ENCODE measurements at places on chromosomes 3 and 15.
A peak's percentile ranks its signal among the peaks of the same experiment; 100 is the strongest.

DNA sequence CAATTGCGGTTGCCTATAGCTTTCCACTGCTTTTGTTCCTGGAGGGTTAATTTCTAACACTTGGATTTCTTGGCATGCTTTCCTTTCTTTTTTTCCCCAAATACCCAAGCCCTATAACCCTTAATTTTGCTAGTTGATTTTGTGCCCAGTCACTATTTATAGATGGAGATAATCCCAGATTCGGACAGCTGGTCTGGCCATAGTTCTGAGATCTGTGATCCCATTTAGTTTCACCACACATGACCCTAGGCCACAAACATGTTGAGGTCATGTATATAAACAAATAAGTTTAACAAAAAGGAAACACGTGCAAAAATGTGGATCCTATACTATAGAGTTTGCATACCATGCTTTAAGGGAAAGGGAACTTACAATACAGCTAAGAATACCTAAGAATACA is 111.4 kb downstream of the ZMAT3 start:
- H3K4me1 ChIP-seq, result no peaks in the 10 kb centered on the region
- H3K36me3 ChIP-seq, result no peaks in the 10 kb centered on the region
- DNase-seq, result no peak
- no peaks in the 10 kb centered on the region for H3K27me3 ChIP-seq
- H3K4me3 ChIP-seq, result no peak overlapping the region
- H3K27ac ChIP-seq, result no peak overlapping the region

DNA sequence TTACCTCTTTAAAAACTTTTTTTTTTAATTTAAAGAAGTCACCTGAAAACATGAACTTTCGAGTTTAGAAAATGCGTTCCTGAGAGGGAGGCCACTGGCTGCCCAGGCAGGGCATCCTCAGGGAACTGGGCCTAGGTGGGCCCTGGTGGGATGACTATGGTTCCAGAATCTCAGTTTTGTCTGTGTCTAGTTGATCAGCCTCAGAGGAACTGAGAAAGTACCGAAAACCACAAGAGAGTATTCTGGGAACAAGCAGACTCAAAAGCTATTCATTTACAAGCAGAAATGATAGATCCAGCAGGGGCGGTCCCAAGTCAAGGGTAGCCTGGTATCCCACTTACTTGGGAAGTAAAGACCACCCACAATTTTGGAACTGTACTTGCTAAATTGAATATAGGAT is 10.5 kb downstream of the WWTR1 start:
- H3K36me3 ChIP-seq, result peaks cover 26% of the 10 kb centered on the region
- no peak overlapping the region for H3K4me3 ChIP-seq
- H3K27me3 ChIP-seq, result no peaks in the 10 kb centered on the region
- no peaks in the 10 kb centered on the region for H3K4me1 ChIP-seq

DNA sequence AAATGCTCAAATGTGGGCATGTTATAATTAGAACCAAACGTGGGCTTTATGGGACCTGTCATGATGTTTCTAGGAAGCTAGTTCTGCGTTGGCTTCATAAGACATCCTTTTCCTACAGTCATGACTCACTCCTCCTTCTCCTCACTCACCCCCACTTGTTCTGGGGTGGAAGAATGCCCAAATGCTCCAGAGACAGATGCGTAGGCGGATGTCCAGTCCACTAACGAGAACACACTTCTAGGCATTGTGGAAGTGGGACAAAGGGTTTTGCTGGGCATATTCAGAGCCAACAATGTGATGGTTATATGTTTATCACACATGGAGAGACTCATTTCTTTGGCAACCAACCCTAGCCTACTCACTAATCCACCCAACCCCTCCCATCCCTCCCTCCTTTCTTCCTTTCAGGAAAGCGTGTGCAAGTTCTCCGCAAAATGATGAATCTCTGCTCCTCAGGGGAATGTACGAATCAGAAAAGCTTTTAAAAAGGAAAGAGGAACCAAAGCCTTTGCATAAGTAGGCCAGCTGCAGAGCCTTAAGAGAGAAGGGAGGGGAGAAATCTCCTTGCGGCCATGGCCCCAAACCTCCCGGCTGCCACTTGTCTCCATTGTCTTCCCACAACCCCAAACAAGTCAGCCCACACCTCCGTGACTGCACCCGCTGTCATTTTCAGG is 123.0 kb upstream of the SPRED1 start:
- no peaks in the 10 kb centered on the region for H3K4me1 ChIP-seq
- H3K27ac ChIP-seq, result no peak overlapping the region
- peak; percentile 46 for DNase-seq
- H3K4me3 ChIP-seq, result no peak overlapping the region
- no peaks in the 10 kb centered on the region for H3K36me3 ChIP-seq

DNA sequence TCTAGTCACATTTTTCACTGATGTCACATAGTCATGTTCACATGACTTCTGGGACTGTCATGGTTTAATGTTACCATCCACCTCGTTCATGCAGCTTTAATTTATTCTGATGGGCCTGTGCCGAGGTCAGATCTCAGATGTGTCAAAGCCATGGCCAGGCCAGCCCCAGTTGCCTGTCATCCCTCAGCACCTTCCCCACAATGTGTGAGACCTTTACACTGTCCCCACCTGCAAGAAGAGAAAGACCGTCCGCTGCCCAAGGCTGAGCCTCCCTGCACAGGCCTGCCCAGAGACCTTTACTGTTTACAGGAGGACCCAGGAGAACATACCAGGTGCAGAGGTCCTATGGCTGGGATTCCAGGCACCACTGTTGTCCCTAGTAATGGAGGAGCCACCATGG is 12.8 kb upstream of the KLF15 start:
- no peaks in the 10 kb centered on the region for H3K4me1 ChIP-seq
- no peaks in the 10 kb centered on the region for H3K27me3 ChIP-seq
- no peak for DNase-seq
- no peak overlapping the region for H3K4me3 ChIP-seq
- no peaks in the 10 kb centered on the region for H3K36me3 ChIP-seq
- no peak overlapping the region for H3K27ac ChIP-seq

DNA sequence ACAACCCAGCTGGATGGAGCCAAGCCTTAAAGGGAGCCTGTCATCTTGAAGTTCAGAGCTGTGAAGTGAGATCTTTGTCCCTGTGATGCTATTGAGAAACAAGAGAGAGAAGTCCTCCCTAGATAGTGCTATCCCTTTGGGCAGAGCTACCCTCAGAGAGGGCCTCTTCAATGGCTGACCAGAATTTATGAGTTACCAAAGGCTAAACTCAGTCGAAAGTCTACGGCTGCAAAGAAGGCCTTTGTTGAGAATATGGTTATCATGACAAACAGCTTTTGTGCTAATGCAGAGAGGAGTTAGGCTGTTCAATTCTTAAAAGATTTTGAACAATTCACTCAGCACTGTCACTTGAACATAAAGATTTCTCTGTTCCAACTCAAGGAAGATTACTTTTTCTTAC is 65.9 kb upstream of the C3orf80 start:
- no peaks in the 10 kb centered on the region for H3K36me3 ChIP-seq
- no peaks in the 10 kb centered on the region for H3K27me3 ChIP-seq
- H3K4me1 ChIP-seq, result peaks cover 3% of the 10 kb centered on the region
- H3K27ac ChIP-seq, result no peak overlapping the region

- H3K36me3 ChIP-seq, result no peaks in the 10 kb centered on the region
- no peaks in the 10 kb centered on the region for H3K4me1 ChIP-seq
- no peaks in the 10 kb centered on the region for H3K27me3 ChIP-seq
- H3K4me3 ChIP-seq, result no peak overlapping the region
- DNase-seq, result no peak
Observed at GRCh38 chr3:61353382-61353781, 102.1 kb upstream of the FHIT start.

- H3K4me1 ChIP-seq, result no peaks in the 10 kb centered on the region
- H3K36me3 ChIP-seq, result no peaks in the 10 kb centered on the region
- no peak overlapping the region for H3K4me3 ChIP-seq
Observed at GRCh38 chr3:43177085-43177484, 71.2 kb upstream of the POMGNT2 start.

DNA sequence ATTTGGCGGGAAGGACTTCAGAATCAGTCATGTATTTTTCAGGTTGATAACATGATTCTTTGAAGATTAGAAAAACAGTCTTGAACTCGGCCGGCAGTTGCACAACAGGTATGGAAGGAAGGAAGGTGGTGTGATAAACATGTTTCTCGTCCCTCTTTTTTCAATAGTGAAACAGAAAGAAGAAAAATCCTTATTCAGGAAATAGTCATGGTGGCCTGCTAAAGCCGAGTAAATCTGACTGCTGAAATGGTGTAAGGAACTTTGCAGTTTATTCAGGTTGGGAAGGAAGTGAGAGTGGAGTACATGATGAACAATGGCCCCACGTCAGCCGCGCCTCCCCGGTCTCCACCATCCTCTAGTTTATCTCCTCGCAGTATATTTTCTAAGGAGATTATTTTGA is 6.7 kb downstream of the RASGRP1 start:
- peaks cover 10% of the 10 kb centered on the region for H3K36me3 ChIP-seq
- DNase-seq, result peak; percentile 32
- no peaks in the 10 kb centered on the region for H3K27me3 ChIP-seq
- H3K27ac ChIP-seq, result peak overlapping the region; percentile 65
- H3K4me1 ChIP-seq, result peaks cover 49% of the 10 kb centered on the region

- peak; percentile 55 for DNase-seq
- H3K27me3 ChIP-seq, result no peaks in the 10 kb centered on the region
- no peaks in the 10 kb centered on the region for H3K36me3 ChIP-seq
- H3K4me1 ChIP-seq, result no peaks in the 10 kb centered on the region
- H3K27ac ChIP-seq, result no peak overlapping the region
- H3K4me3 ChIP-seq, result no peak overlapping the region
Observed at GRCh38 chr3:23743141-23743784, 62.5 kb upstream of the UBE2E1 start.

GRCh38 chr3:112056451-112056929 is 22.0 kb downstream of the TMPRSS7 start:
- no peak overlapping the region for H3K27ac ChIP-seq
- peaks cover 2% of the 10 kb centered on the region for H3K4me1 ChIP-seq
- no peaks in the 10 kb centered on the region for H3K27me3 ChIP-seq
- DNase-seq, result no peak

GRCh38 chr3:194278186-194278845 is 72.8 kb downstream of the CPN2 start:
- H3K4me3 ChIP-seq, result no peak overlapping the region
- DNase-seq, result no peak
- H3K27ac ChIP-seq, result no peak overlapping the region
- H3K27me3 ChIP-seq, result no peaks in the 10 kb centered on the region
- H3K36me3 ChIP-seq, result no peaks in the 10 kb centered on the region
- H3K4me1 ChIP-seq, result peaks cover 7% of the 10 kb centered on the region

DNA sequence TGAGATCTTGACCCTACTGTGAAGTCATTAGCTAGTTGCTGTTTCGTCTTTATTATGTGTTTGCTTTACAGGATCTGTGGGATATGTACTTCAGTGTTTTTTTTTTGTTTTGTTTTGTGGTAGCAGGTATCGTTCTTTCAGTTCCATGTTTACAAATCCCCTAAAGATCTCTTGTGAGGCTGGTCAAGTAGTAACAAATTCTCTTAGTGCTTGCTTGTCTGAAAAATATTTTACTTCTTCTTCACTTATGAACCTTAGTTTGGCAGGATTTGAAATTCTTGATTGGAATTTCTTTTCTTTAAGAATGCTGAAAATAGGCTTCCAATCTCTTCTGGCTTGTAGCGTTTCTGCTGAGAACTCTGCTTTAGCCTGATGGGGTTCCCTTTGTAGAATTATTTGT is 235.8 kb upstream of the ALCAM start:
- DNase-seq, result no peak
- no peaks in the 10 kb centered on the region for H3K4me1 ChIP-seq
- H3K27ac ChIP-seq, result no peak overlapping the region
- H3K36me3 ChIP-seq, result no peaks in the 10 kb centered on the region
- H3K27me3 ChIP-seq, result no peaks in the 10 kb centered on the region
- no peak overlapping the region for H3K4me3 ChIP-seq

DNA sequence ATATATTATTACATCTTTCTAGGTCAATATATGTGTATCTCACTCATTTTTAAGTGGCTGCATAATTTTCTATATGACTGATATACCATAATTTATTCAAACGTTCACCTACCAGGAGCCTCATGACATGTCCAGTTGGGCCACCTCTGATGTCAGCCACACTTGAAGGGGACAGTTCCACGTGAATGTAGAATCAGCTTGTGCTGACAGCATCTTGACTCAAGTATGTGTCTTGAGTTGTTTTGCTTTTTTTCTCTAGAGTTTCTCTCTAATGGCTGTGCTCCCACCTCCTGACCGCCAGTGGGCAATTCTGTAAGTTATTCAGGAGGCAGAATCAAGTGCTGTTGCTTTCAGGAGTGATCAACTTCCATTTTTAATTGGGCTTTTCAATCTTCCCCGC is 237.9 kb downstream of the NFKBIZ start:
- no peaks in the 10 kb centered on the region for H3K36me3 ChIP-seq
- H3K27me3 ChIP-seq, result no peaks in the 10 kb centered on the region
- no peak overlapping the region for H3K4me3 ChIP-seq
- no peaks in the 10 kb centered on the region for H3K4me1 ChIP-seq
- no peak for DNase-seq

DNA sequence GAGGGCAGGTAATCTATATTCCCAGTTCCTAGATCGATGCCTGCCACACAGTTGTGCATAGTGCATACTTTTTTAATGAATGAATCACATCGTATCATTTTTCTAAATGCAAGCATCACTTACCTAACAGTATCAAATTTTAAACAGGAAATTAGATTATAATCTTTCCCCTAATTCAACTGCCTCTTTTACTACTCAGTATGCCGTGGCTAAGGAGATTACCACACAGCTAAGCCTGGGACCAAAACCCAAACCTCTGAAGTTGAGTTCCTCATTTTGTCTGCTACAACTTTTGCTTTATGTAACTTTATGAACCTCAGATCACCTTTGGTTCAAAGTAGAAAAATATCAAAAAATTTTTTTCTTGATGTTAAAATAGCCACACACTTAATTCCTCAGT is 53.2 kb upstream of the FNDC3B start:
- no peaks in the 10 kb centered on the region for H3K36me3 ChIP-seq
- H3K27me3 ChIP-seq, result no peaks in the 10 kb centered on the region
- no peak overlapping the region for H3K4me3 ChIP-seq
- no peak for DNase-seq
- no peak overlapping the region for H3K27ac ChIP-seq
- H3K4me1 ChIP-seq, result no peaks in the 10 kb centered on the region

DNA sequence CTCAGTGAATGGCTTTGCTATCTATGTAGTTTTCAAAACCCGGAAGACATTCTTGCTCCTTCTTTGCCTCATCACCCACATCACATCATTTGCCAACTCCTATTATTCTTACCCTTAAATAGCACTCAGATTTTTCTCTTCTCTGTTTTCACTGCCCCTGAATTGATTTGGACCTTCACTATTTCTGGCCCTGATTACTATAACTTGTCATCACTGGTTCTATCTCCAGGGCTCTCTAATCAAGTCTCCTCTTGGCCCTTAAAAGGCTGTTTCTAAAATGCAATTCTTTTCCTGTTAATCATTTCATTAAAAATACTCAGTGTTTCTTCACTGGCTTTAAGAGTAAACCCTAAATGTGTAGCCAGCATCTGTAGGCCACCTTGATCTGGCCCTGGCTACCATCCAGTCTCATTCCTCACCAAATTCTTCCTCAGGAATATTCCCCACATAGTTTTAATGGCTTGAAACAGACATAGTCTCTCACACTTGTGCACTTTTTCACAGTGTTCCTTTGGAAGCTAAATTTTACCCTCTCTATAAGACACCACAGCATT is 437.1 kb upstream of the CBLB start:
- H3K27ac ChIP-seq, result no peak overlapping the region
- no peaks in the 10 kb centered on the region for H3K4me1 ChIP-seq
- H3K4me3 ChIP-seq, result no peak overlapping the region
- no peaks in the 10 kb centered on the region for H3K36me3 ChIP-seq
- DNase-seq, result no peak
- H3K27me3 ChIP-seq, result no peaks in the 10 kb centered on the region

GRCh38 chr15:79820820-79821219 is 76.0 kb downstream of the MTHFS start:
- no peak overlapping the region for H3K27ac ChIP-seq
- no peaks in the 10 kb centered on the region for H3K36me3 ChIP-seq
- DNase-seq, result no peak

- H3K4me1 ChIP-seq, result no peaks in the 10 kb centered on the region
- no peak for DNase-seq
- H3K27ac ChIP-seq, result no peak overlapping the region
- no peaks in the 10 kb centered on the region for H3K36me3 ChIP-seq
Observed at GRCh38 chr3:133840767-133841166, 35.2 kb downstream of the SRPRB start.
